ENCODE measurements at places on chromosomes 4 and X.

DNA sequence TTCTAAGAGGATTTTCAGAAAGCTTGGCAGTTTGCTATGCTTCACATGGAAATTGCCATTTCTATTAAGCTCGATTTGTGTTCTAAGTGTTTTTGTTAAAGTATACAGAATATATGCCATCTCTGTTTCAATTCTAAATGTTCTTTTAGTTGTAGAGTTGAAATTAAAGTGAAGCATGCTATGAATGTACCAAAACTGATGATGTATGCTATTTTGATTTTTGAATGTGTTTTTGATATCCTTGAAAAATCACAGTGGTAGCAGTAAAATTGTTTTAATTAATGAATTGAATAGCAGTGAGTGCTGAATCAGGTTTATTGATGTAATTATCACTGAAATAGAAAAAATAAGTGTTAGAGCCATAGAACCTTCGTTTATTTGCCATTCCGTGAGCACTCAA lies 110.9 kb downstream of the TENM3 start:
- DNase-seq: no peak

DNA sequence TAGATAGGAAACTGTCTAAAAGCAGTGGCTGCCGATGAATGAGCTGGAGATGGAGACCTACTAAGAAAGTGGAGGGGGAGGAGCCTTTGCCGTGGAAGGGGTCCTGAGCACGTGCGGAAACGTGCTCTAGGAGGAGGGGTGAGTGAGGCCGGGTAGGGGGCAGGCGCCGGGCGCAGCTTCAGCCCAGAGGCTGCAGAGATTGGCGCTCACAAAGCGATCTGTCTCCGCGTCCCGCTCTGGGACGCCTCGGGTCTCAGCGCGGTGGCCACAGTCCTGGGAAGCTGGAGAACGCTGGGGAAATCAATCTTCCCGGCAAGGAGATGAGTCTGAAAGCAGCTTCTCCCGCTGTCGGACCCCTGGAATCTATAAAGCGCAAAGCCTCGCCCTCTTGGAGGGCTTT lies 444 bp upstream of the ARHGAP6 start:
- DNase-seq: no peak

- no peak for DNase-seq
These were observed 91.2 kb upstream of the SOD3 start for GRCh38 chr4:24704149-24704548.

GRCh38 chrX:117895418-117895817 lies 221.2 kb downstream of the KLHL13 start:
- no peak for DNase-seq

DNA sequence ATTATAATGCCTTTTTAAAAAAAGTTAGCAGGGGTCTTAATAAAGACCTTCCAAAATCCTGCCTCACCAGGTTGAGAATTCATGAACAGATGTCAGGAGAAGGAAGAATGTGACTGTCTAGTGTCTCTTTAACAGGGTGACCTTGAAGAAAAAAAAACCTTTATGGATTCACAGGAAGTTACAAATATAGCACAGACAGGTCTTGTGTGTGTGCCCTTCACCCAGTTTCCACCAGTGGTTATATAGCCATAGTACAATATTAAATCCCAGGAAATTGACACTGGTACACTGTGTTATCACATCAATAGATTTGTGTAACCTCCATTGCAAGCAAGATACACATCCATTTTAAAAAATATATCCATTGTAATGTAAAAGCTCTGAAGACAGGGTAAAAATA lies 43.7 kb downstream of the HADH start:
- DNase-seq: no peak

DNA sequence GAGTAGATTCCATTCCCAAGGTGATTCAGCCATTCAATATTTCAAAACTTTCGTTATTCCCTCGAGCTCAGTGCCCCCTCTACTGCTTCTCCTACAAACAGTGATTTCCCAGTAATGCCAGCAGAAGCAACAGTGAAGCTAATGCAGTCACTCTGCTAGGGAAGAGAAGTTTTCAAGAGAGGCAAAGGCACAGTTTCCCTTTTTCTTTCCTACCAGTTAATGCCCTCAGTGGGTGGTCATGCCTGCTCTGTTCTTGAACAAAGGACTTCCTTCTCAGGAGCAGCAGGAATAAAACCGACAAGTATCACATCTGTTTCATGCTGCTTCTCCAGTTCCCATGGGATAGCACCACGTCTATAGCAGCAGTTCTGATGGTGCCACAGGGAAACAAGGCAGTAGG lies 317.2 kb downstream of the TENM3 start:
- DNase-seq: no peak

DNA sequence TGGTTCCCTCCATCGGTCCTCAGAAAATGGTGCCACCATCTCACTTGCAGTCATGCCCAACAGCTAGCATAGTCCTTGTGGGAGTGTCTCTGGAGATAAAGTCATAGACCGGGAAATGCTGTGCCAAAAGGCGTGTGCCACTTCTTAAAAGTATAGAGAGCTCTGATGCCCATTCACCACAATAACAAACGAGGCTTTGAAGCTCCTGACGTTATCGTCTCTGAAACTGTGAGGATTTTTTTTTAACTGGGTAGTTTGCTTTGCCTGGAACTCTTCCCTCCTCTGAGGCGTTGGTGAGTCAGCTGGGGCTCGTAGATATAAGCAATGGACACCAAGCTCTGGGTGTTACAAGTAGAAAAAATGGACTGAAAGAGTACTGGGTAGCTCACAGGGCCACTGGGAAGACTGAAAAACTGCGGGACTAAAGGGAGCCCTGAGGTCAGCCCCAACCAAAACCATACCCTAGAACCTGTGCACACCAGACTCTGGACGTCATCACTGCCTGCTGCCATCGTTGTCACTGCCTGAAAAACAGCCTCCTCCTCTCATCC lies 89.4 kb upstream of the TRIM2 start:
- no peak for DNase-seq

DNA sequence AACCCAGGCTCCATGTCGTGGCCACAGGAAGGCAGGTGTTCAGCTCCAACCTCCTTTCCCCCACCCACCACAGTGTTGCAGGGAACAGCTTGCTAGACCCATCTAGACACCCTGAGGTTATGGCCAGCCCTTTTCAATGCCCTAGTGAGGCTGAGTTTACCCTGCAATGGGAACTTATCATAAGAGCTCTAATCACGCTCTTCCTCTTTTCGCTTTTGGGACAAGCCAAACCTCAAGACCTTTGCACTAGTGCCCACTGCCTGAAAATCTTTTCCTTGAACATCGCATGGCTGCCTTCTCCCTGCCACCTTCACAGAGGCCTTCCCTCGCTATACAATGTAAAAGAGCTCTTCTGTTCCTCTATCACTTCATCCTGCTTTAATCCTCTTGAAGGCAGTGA lies 2.4 kb upstream of the FGFBP2 start:
- DNase-seq: no peak

DNA sequence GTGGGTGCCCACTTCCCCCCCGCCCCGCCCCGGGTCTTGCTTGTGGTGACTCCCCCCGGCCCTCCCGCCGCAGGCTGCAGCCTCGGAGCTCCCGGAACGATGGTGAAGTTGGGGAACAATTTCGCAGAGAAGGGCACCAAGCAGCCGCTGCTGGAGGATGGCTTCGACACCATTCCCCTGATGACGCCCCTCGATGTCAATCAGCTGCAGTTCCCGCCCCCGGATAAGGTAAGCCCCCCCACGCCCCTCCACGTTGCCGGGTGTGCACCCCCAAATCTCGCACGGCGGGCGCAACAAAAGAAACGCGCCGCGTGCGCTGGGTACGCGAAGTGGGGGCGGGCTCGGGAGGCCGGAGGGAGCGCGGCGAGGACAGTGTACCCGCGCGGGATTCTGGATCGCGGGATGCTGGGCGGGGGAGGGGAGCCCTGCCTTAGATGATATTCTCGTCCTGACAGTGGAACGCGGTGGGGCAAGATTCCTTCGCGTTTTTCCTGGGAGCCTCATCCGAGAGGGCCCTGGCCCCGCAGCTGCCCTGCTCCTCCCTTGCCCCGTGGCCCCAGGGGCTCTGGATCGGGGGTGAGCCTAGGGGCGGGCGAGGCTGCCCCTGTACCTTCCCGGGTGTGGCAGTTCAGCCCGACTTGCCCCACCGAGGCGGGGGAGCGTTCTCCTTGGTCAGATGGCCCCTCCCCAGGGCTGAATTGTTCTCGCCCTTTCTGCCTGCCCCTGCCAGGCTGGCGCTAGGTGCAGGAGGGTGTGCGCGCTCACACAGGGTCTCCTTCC lies 819 bp downstream of the NSG1 start:
- peak; percentile 42 for DNase-seq

GRCh38 chrX:70046978-70047377 lies 2.8 kb downstream of the AWAT2 start:
- no peak for DNase-seq

DNA sequence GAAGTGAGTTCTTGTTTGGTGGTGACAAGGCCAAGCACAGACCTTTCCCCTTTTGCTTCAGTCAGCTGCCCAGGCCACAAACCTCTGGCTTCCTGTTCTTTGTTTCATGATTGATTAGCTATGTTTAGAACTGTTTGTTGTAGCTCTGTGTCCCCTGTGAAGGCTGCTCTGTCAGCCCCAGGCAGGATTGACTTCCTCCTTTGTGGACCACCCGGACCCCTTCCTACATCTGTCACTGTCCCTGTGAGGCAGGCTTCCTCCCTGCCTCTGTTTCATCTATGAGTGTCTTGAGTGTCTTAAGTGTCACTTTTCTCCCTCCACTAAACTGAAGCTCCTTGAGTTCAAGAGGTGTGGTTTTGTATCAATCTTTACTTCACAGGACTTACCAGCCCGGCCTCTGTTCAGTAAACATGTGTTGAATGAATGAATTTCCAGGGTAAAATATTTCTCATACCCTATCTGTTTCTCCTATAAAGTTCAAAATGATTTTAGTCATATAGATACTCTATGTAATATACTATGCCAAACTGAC lies 83.5 kb downstream of the ZNF674 start:
- no peak for DNase-seq

DNA sequence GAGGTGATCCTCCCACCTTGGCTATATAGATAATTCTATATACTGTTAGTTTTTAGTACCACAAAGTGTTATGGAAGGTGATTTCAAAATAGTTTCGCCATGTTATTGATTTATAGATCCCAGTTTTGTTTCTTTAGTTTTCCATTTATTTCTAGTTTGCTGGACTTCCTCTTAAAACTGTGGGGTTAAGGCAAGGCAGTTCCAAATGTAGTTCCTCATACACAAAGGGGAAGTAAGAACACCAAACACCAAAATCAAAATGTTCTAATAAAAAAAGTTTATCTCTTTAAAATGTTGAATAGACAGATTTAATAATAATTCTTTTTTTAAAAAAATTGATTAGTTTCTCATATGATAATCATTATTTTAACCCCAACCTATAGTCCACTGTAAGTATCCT lies 6.8 kb upstream of the CISD2 start:
- DNase-seq: no peak

DNA sequence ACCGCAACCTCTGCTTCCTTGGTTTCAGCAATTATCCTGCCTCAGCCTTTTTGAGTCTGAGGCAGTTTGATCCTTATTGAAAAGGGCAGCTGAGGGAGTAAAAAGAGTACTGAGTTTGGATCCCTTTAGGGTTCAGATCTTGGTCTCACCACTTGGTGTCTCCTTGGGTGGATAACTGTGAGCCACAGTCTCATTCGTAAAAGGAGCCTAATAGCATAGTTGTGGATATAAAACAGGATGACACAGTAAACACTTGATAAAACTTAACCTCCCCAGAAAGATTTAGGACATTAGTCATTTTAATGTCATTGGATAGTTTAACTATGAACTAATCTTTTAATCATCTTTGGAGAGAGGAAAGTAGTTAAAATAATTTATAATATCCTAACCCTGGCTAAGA lies 173.0 kb downstream of the ANK2 start:
- DNase-seq: no peak

GRCh38 chrX:42804524-42804923 lies 26.6 kb upstream of the PPP1R2C start:
- DNase-seq: no peak

DNA sequence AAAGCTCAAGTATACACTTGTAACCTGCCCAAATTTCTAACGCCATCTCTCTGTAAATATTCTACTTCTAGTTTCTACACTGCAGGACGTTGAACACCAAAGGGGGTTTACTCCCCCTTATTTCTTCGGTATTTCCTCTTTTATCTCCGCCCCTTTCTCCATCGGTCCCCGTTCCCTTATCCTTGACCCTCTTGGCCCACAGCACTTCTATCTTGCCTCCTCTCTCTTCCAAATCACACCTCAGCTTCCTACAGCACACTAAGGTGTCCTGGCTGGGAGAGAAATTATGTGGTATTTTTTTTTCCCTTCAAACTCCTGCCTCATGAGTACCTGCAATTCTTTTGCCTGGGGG lies 715 bp downstream of the ZMAT1 start:
- no peak for DNase-seq

- DNase-seq: no peak
These were observed 1622.4 kb upstream of the PCDH10 start for GRCh38 chr4:131526686-131527085.

GRCh38 chr4:174282836-174283506 lies 496 bp downstream of the FBXO8 start:
- DNase-seq: peak; percentile 93

DNA sequence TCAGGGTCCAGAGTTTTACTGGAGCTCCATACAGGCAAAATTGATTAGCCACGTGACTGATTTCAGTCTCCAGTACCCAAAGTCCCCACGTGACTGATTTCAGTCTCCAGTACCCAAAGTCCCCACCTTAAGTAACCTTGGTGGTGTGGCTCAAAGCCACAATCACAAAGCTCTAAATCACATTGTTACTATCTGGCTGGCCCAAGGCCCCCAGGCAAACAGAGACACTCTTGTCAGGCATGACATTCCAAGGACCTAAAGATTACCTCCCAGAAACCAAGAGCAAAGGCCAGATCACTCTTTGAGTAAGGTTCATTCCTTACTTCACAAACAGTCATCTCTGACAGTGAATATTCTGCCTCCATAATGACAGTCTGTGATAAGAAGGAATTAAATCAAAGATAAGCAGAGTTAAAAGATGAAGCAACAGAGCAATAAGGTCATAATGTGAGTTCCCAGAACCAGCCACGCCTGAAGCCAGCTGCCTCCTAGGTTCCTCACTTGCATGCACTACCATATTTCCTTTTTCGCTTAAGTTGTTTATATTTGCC lies 78.5 kb downstream of the ANXA3 start:
- DNase-seq: no peak

DNA sequence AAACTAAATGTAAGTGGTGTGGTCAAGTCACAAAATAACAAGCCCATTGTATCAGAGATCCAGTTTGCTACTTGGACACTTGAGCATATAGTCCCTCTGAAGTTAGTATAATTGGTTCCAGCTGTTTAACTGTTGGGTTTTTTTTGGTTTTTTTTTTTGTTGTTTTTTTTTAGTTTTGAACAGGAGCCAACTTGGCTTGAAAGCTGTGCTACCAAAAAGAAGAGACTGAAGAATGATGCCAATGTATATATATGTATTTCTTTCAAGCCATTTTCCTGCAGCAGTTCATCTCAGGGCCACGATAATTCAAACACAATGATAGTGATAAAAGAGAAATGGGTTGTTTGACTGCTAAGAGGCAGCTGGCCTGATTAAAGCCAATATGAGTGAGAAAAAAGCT lies 138.3 kb downstream of the PCDH18 start:
- no peak for DNase-seq

DNA sequence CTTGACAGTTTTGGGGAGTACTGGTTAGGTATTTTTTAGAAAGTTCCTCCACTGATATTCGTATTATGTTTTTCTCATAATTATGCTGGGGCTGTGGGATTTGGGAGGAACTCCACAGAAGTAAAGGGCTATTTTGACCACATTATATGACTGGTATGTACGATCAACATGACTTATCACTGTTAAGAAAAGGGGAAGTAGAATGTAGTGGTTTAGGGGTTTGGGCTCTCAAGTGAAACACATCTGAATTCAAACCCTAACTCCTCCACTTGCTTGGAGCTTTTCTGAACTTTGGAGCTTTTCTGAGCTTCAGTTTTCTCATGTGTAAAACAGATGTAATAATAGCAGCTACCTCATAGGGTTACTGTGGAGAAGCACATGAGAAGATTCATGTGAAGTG lies 96.4 kb upstream of the C1GALT1C1 start:
- DNase-seq: no peak

Measured in posterior cingulate gyrus (tissue), 11 donors.